ENCODE measurements at places on chromosomes 12 and 14.
A peak's percentile ranks its signal among the peaks of the same experiment; 100 is the strongest.

DNA sequence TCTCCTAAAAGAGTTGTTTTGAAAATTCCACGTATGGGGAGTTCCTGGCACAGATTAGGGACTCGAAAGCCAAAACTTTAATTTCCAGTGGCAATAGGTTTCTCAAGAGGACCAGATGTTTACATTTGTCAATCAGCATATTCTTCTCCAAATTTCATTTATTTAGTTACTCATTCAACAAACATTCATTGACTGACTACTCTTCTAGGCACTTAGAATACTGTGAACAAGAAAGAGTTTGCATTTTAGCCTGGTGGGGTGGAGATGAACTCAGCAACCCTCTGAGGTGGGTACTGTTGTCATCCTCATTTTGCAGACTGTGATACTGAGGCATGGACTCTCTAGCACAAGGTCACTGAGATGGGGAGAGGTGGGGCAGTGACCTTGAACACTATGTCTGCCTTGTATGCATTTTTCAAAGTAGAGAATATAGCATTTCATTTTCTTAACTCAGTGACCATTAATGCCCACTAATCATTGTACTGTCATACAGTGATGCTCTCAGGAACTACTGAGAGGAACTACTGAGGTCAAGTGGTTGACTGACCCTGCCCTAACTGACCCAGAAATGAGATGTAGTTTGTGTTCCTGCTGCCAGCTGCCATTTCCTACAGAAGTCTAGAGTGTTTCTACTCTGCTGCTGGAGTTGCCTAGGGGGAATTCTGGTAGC, 2.2 kb downstream of the L3HYPDH start:
- DNase-seq: no peak

DNA sequence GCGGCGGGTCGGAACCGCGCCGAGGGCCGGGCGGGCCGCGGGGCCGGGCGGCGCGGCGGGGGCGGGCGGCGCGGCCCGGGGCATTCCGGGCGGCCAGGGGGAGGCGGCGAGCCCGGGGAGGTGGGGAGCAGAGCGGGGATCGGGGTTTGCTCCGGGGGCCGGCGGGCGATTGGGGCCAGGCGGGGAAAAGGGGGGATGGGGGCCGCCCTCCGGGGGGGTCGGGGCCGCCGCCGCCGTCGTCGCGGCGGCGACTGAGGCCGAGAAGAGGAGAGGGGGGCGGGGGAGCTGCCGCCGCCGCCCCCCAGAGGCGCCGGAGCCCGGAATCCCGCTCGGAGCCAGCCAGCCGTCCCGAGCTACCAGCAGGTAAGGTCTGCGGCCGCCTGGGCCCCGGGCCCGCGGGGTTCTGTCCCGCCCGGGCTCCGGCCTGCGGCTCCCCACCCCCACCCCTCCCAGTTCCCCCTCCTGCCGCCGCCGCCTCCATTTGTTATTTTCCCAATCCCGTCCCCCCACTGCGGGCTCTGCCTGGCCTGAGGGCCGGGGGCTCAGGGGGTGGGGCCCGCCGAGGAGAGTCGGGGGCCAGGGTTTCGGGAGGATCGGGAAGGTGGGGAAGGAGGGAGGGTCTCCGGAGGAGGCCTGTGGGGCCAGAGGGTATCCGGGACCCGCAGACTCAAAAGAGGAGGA, 403 bp downstream of the ATN1 start:
- DNase-seq: no peak

DNA sequence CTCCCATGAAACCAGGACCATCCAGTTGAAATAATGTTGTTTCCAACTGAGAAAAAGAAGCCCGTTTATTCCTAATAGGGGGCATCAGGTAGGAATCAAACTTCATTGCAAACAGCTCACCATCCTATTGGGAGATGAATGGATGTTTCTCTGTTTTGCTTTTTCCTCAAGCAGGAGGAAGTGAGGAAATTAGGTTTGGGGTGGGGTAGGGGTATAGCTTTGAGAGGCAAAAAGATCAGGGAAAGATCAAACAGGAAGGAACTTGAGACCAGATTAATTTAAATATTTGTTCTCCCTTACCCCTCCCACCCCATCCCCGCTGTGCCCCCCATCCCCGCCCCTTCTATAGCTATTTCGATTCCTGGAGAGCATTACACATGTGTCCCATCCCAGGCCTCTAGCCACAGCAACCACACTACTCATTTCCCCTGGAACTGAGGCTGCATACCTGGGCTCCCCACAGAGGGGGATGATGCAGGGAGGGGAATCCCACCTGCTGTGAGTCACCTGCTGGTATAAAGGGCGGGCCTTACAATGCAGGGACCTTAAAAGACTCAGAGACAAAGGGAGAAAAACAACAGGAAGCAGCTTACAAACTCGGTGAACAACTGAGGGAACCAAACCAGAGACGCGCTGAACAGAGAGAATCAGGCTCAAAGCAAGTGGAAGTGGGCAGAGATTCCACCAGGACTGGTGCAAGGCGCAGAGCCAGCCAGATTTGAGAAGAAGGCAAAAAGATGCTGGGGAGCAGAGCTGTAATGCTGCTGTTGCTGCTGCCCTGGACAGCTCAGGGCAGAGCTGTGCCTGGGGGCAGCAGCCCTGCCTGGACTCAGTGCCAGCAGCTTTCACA, at the start of gene IL23A:
TSS of gene IL23A (plus strand) at position 577 of the 850 bp plus-strand sequence. CDS start at position 738, 161 bp downstream.
- DNase-seq: peak; percentile 74

DNA sequence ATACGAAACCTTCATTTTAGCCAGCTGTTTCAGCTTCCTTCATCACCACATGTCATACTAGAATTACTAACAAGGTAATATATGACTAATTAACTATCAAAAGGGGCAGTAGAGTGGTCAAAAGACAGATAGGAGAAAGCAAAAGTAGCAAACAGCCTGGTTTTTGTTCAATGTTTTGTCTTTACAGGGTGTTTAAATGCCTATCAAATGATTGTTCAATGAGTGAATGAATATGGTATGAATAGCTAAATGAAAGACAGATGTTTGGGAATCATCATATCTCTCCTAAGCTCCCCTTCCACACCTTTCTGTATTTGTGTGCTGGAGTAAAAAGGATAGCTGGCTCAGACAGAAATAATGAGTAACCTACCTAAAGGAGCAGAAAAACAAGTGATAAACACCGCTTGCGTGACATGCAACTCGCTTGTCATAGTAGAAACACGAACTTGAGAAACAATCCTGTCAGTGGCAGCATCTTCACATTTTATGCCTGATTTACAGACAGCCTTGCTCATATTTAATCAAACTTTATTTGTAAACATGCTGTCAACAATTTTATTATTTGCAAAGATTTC, 34.2 kb downstream of the ABCC9 start:
- DNase-seq: no peak

DNA sequence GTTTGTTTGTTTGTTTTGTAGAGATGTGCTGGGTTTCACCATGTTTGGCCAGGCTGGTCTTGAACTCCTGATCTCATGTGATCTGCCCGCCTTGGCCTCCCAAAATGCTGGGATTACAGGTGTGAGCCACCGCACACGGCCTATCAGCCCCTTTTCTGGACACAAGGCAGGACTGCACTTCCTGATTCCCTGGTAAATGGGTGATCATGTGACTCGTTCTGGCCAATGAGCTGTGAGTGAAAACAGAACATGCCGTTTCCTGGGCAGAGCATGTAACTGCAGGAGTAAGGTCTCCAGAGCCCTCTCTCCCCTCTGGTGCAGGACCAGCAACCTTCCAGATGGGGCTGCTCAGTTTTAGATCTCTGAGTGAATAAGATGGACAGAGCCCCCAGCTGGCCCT, 92.7 kb downstream of the ITPK1 start:
- DNase-seq: no peak

DNA sequence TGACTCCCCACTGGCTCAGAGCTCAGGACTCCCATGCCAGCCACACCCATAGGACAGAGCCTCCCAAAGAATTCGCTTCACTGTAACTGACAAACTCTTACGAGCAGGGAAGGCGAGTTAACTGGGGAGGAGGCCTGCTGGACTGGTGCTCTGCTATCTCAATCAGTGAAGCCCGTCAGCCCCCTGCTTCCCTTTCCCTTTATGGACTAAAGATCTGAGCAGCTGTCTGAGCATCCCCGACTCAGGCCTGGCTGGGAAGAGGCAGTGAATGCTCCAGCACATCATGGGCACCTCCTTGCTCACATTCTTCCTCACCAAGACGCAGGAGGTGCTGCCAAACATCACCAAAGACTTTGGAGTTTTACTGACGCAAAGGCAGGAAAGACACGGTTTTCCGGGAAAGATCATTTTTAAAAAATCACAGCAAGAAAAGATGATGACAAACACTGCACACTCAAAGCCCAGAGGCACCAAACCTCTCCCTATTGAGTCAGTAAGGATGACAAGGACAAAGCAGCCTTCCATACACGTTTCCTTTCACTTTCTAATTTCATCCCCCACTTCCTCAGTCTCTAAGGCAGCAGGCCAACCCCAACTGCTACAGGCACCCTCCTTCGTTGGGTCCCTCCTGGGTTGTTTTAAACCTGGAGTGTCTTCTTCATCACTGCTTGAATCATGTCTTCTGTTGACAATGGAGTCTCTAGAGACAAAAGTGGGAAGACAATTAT, 45.0 kb upstream of the P2RX7 start:
- DNase-seq: no peak

DNA sequence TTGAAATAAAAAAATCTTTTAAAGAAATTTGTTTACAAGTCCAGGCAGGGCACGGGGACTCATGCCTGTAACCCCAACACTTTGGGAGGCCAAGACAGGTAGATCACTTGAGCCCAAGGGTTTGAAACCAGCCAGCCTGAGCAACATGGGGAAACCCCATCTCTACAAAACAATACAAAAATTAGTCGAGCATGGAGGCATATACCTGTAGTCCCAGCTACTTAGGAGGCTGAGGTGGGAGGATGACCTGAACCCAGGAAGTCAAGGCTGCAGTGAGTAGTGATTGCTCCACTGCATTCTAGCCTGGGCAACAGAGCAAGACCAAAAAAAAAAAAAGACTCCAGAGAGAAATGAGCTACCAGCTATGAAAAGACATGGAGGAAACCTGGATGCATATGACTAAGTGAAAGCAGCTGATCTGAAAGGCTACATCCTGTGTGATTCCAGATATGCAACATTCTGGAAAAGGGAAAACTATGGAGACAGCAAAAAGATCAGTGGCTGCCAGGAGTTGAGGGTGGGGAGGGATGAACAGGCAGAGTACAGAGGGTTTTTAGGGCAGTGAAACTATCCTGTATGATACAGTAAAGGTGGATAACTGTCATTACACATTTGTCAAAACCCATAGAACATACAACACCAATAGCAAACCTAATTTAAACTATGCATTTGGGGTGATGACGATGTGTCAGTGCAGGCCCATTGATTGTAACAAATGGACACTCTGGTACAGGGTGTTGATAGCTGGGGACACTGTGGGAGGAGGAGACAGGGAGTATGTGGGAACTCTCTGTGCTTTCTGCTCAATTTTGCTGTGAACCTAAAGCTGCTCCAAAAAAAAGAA, 59.9 kb downstream of the PRKAB1 start:
- DNase-seq: no peak

Measured in stimulated activated CD8-positive, alpha-beta memory T cell treated with anti-CD3 and anti-CD28 coated beads, Interleukin-12 subunit alpha, Interleukin-12 subunit beta, amount 100 ng/mL, for 1 hour (primary cell).